ENCODE measurements at places on chromosomes 3 and 15.

DNA sequence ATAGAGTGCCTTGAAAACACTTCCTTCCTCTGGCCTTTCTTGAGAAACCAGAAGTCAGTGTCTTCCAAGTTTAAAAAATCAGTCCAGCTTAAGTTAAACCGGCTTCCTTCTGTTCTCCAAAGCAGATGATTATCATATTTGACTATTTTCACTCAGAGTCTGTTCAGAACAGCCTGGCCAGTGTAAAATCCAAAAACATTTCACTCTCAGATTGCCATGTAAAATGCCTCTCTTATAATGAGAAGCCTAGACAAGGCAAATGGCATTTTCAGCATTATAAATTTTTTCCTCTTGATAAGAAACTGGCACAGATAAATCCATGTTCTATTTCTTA is 193.5 kb downstream of the TNIK start:
- DNase-seq: no peak

GRCh38 chr3:168870892-168871291 is 775.2 kb upstream of the GOLIM4 start:
- DNase-seq: no peak

DNA sequence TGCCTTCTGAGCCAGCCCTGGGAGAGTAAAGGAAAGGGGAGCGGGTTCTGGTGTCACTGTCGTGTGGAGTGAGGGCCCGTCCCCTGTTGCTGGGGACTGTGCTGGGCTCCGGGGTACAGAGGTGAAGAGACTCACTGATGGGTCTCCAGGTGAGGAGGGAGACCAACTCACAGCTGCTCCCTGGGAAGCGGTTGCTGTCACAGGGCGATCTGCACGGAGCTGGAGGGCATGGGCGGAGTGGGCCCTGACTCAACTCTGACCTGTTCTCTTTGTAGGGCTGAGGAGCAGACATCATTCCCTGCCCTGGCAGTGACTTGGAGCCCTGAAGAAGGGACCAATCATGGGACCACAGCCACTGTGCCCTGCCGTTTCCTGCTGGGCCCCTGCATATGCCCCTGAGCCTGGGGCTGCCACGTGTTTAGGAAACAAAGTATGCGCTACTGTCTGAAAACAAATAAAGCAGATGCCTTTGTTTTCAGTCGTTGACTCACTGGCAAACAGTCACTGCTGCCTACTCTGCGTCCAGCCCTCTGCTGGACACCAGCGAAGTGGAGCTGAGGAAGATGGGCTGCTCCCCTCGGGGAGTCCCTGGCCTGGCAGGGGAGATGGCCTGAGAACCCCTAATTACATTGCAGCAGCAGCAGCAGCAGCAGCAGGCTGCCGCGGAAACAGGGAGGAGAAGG is 22.9 kb upstream of the PLXNA1 start:
- no peak for DNase-seq

GRCh38 chr3:145882436-145882835 is 278.5 kb downstream of the PLOD2 start:
- DNase-seq: no peak

DNA sequence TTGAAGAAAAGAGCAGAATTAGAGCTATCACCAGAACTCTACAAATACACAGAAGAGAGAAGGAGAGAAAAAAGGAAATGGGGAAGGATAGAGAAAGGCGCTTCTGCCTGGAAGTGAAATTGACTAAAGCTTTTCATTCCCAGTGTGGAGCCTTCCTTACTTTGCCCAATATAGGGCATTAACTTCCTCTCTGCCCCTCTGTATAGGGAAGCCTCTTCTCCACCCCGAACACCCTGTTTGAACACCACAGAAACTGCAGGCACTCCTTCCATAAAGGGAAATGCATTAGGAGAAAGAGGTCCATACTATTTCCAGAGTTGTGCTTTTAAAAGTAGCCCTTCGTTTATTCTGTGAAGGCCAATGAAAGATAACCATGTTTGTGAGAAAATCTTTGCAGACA is 248.5 kb downstream of the RAP2B start:
- no peak for DNase-seq

GRCh38 chr3:106333911-106334618 is 465.3 kb upstream of the CBLB start:
- no peak for DNase-seq

- no peak for DNase-seq
Observed at GRCh38 chr3:158086776-158087175, 19.4 kb downstream of the SHOX2 start.

- no peak for DNase-seq
Observed at GRCh38 chr3:133256787-133257483, 142.9 kb upstream of the BFSP2 start.

- no peak for DNase-seq
Observed at GRCh38 chr15:90209591-90209990, 8.5 kb downstream of the SEMA4B start.

- DNase-seq: no peak
Observed at GRCh38 chr3:190886945-190887344, 24.5 kb upstream of the GMNC start.

GRCh38 chr3:180612364-180612763 is 10.4 kb downstream of the TTC14 start:
- DNase-seq: no peak

DNA sequence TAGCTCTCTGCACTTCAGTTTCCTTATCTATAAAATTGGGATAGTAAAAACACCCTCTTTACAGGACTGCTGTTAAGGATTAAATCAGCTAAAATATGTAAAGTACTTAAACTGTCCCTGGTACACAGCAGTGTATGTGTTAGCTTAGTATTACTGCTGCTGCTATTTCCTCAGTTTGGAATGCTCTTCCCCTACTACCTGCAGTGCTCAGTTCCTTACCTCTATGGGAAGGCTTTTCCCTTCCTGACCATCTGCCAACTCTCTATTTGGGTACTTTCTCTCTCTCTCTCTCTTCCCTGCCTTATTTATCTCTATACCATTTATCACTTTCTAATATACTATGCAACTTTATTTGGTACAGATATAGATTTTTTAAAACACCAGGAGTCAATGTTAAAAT is 26.5 kb downstream of the KPNA4 start:
- DNase-seq: no peak

DNA sequence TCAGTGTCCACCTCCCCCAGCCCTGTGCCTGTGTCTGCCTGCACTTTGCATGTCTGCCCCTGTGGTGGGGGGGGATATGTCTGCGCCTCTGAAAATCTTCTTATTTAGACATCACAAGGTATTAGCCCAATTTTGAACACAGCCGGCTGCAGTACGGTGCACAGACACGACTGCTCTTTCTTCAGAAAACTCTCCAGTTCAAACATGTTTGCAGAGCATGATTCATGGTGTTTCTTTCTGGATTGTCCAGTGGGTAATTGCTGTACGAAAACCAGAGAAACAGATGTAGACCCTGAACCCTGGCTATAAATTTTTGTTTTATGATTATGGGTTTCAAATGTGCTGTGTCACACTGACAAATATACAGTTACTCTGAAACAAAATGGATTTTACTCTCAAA is 3.4 kb upstream of the RARB start:
- no peak for DNase-seq

GRCh38 chr3:184952671-184953070 is 140.7 kb downstream of the VPS8 start:
- DNase-seq: no peak

DNA sequence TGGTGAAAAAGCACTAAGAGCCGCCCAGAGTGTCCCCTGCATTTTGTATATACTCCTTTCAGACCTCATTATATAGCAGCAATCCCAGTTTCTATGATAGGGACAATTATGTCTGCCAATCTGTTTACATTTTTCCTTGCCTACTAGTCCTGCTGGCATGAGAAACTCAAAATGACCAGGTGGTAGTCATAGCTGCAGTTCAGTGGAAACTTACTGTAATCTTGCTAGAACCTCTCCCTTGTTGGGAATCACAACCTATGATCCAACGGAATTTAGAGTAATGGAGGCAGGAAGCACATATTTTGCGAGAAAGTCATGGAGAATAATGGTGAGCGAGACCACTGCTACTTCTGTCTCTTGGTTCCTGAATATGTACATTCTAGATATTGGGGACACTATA is 28.6 kb upstream of the MINAR1 start:
- no peak for DNase-seq

Measured in type B pancreatic cell (in vitro differentiated cells).